ENCODE measurements at places on chromosomes 12 and 14.

- DNase-seq: no peak
Measured at GRCh38 chr12:10289005-10289754, 18.5 kb upstream of the KLRD1 start.

DNA sequence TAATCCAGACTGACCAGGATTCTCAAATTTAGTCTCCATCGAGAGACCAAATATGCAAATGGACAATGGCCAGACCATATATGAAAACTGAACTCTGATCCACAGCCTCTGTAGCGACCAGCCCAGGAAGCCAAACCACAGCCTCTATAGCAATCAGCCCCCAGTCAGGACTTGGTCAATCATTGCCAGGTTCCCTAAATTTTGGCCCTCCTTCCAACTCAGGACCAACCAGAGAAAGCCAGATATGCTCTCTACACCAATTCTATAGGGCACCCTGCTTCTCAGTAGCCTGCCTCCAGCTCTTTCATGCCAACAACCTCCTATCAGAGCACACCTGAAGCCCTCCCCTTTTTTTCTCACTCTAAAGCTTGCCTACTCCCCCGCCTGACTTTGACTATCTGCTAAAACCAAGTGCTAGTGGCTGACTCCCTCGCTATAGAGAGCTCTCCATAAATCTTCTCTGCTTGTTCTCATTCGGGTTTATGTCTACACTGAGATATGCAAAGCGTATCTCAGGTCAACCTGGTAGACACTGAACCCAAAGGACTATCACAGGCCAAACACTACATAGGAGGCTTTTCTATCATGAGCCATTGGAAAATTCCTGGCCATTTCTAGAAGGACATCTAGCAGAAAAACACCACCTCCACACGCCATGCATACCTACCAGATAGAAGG, 110.5 kb upstream of the FUT8 start:
- DNase-seq: no peak

- DNase-seq: peak; percentile 85
Measured at GRCh38 chr12:44930972-44931600, 55.0 kb upstream of the NELL2 start.

DNA sequence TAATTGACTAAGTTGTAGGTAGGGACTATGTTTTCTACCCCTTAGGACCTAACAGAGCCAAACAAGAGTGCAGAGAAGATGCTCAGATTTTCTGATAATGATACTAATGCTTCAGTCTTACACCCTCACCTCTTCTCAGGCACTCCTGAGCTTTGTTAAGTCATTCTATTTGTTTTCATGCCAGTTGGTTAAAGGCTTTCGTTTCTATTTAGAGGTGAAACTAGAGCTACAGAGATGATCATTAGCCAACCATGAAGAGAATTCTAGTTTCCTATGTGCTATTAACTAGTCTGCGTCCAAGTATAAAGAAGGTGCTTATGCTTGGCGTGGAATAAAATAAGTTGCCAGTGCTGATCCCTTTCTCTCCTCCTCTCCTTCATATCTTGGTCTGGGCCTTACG, 34.6 kb upstream of the PYGL start:
- DNase-seq: no peak

- no peak for DNase-seq
Measured at GRCh38 chr14:35332517-35333263, 40.5 kb downstream of the PSMA6 start.

DNA sequence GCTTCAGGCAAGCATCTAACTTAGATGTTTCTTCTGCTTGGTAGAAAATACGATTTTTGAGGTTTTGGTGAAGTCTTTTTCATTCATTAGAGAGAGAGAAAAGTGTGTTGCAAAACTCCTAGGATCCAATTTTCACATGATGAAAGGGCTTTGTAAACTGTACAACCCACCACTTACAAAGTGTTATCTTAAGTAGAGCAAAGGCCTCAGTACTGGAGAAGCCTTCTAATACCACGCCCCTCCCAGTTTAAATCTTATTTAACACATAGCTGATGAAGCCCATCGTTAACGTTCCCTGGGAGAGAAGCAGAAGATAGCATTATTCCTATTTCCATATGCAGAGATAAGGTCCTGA, 869 bp downstream of the APOLD1 start:
- no peak for DNase-seq

- no peak for DNase-seq
Measured at GRCh38 chr14:75911883-75912282, 69.9 kb downstream of the TGFB3 start.

- DNase-seq: no peak
Measured at GRCh38 chr12:64671681-64672080, 61.4 kb downstream of the RASSF3 start.

Data from NCI-H774 (cell line).